A673 (cell line): ENCODE measurements at places on chromosomes 3 and 15. TPM values are rescaled to one million over a fixed set of nuclear protein-coding genes. Genes with fewer than 3 reads are reported as not detected.
A peak's percentile ranks its signal among the peaks of the same experiment; 100 is the strongest.

The ABI3BP gene
- 4.3 and 5.2 TPM in 2 replicates for total RNA-seq

The PPP1R14D gene
- total RNA-seq, result not detected in 2 replicates

The IMPG2 gene
- total RNA-seq, result 0.13 TPM in 2 replicates

The MOBP gene
- total RNA-seq, result 0.19 and 0.22 TPM in 2 replicates

DNA sequence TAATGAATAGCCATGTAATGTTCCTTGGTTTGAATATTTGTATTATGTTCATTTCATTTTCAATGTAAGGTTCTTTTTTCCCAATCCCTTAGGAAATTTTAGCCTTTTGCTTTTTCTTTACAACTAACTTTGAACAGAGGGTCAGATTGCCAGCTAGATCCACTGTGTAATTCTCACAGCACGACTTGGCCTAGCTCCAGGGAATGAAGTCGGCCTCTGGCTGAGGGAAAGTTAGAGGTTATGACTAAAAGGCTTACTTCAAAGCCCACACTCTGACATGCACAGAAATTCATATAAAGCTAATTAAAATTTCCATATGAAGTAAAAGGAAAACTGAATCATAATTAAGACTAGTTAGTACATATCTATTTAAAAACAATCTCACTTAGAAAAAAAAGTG, 38.7 kb downstream of the ROBO1 start:
- H3K4me1 ChIP-seq, result peaks cover 4% of the 10 kb centered on the region
- no peaks in the 10 kb centered on the region for H3K27me3 ChIP-seq
- no peak overlapping the region for H3K4me3 ChIP-seq

DNA sequence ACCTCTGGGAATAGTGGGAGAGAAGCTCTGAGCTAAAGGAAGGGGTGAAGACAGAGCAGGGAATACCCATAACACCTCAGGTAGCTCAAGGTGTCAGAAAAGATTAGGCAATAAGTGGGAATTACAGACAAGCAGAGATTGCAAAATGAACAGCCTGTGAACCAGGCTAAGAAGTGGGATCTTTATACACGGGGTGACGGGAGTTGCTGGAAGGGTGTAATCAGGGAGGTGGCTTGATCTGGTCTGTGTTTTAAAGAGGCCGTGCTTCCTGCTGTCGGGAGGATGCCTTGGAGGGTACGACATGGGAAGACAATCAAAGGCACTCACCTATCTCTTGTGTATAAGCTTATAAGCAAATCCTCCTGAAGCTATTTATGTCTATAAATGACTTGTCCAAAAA, 216.3 kb downstream of the CLSTN2 start:
- H3K36me3 ChIP-seq, result no peaks in the 10 kb centered on the region
- no peak for DNase-seq
- H3K27me3 ChIP-seq, result no peaks in the 10 kb centered on the region
- no peak overlapping the region for H3K4me3 ChIP-seq

DNA sequence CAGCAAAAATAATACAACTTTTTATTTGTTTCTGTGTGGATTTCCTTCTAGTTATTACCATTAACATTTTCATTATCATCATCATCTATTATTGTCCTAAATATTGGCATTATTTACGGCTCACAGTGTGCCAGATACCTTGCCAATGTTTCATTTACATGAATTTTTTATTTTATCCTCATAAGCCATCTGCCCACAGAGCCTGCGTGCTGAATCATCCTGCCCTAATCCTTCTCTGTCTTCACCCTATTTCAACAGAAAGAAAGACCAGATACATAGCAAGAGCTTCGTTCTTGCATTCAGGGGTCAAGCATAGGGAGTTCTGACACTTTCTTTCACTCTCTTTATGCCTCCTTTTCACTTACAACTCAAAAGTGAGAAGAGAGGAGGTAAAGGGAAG, 82.0 kb downstream of the KCNMB2 start:
- DNase-seq, result no peak
- no peaks in the 10 kb centered on the region for H3K36me3 ChIP-seq

- no peak overlapping the region for H3K4me3 ChIP-seq
- peaks cover 60% of the 10 kb centered on the region for H3K36me3 ChIP-seq
- H3K27ac ChIP-seq, result no peak overlapping the region
These were observed 37.9 kb downstream of the CAPN7 start for GRCh38 chr3:15243822-15244482.

- H3K27ac ChIP-seq, result no peak overlapping the region
- no peak for DNase-seq
- H3K4me1 ChIP-seq, result no peaks in the 10 kb centered on the region
These were observed 91.6 kb downstream of the PLD1 start for GRCh38 chr3:171718493-171719185.

DNA sequence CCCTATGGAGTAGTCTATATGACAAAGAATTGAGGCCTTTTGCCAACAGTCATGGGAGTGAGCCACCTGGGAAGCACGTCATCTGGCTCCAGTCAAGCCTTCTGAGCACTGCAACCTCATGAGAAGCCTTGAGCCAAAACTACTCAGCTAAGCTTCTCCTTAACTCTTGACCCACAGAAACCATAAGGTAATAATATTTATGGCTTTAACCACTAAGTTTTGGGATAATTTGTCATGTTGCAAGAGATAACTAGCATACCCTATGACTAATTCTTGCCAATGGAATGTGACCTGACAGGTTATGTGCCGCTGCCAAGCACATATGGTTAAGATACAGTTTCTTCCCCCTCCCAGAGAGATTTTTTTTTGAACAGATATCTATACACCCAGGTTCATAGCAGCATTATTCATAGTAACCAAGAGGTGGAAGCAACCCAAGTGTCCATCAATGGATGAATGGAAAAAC, 11.8 kb upstream of the SLC6A11 start:
- H3K27me3 ChIP-seq, result peaks cover 37% of the 10 kb centered on the region
- H3K4me3 ChIP-seq, result no peak overlapping the region
- no peak overlapping the region for H3K27ac ChIP-seq
- H3K36me3 ChIP-seq, result no peaks in the 10 kb centered on the region
- no peak for DNase-seq

- H3K27me3 ChIP-seq, result no peaks in the 10 kb centered on the region
- H3K36me3 ChIP-seq, result no peaks in the 10 kb centered on the region
- no peaks in the 10 kb centered on the region for H3K4me1 ChIP-seq
- no peak for DNase-seq
- H3K27ac ChIP-seq, result no peak overlapping the region
- no peak overlapping the region for H3K4me3 ChIP-seq
These were observed 1044.2 kb downstream of the AGBL1 start for GRCh38 chr15:87123676-87124382.

DNA sequence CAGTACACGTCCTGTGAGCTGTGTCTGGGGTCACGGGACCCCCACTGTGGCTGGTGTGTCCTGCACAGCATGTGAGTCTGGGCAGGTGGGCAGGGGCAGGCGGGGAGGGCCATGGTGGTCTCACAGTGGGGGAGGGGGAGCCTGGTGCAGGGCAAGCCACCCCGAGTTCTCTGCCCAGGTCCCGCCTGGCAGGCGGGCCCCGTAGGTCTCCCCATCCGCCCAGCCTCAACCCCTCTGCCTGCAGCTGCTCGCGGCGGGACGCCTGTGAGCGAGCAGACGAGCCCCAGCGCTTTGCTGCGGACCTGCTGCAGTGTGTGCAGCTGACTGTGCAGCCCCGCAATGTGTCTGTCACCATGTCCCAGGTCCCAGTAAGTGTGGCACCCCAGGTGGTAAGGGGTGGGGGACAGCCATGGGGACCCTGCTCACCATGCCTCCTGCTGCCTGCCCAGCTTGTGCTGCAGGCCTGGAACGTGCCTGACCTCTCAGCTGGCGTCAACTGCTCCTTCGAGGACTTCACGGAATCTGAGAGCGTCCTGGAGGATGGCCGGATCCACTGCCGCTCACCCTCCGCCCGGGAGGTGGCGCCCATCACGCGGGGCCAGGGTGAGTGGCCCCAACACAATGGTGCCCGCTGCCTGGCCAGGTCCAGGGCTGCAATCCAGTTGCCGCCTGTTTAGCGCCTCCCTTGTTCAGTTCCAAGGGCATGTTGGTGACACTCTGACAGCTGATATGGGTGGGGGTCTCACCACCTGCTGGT, 21.9 kb downstream of the PLXNA1 start:
- no peak for DNase-seq
- no peaks in the 10 kb centered on the region for H3K27me3 ChIP-seq
- H3K36me3 ChIP-seq, result no peaks in the 10 kb centered on the region
- H3K4me3 ChIP-seq, result no peak overlapping the region
- peaks cover 15% of the 10 kb centered on the region for H3K4me1 ChIP-seq
- H3K27ac ChIP-seq, result no peak overlapping the region

DNA sequence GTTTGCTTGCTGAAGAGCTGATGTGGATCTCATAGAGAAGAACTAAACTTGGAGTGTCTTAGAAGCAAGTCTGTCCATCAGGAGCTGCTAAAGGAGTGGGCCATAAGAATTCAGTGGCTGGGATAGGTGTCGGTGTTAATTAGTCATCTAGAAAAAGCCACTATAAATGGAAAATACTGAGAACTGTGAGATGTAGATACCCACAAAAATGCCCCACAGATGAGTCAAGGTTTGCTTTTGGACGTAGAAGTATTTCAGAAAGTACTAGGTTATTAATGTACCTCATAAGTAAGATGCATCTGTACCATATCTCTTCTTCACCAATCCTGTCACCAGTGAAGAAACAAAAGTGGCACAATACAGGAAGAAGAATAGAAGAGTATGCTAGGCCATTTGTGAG, 530.9 kb upstream of the TGFBR2 start:
- no peak for DNase-seq
- H3K4me3 ChIP-seq, result no peak overlapping the region
- no peaks in the 10 kb centered on the region for H3K27me3 ChIP-seq

DNA sequence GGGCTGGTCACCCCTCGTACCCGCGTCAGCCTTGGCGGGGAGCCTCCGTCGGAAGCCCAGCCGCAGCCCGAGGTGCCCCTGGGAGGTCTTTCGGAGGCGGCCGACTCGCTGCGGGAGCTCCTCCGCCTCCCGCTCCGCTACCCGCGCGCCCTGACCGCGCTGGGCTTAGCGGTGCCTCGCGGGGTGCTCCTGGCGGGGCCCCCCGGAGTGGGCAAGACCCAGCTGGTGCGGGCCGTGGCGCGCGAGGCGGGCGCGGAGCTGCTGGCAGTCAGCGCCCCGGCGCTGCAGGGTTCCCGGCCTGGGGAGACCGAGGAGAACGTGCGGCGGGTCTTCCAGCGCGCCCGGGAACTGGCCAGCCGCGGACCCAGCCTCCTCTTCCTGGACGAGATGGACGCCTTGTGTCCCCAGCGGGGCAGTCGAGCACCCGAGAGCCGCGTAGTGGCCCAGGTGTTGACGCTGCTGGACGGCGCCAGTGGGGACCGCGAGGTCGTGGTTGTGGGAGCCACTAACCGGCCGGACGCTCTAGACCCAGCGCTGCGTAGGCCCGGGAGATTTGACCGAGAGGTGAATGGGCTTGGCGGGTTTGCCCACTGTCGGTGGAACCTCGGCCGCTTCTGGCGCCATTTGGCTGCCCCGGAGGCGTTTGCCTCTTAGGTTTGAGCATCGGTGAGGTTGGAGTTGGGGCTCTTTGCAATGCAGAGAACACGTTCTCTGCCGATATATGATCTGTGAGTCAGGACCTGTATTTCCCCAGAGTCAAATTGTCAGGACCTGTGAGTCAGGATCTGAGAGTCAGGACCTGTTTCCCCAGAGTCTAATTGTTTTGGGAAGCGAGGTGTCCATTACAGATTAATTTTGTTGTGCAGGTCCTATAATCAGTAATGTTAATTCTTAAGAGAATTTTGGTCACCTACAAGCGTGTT, 24.9 kb upstream of the GATM start:
- H3K4me3 ChIP-seq, result peak overlapping the region; percentile 95
- peak overlapping the region; percentile 89 for H3K27ac ChIP-seq
- DNase-seq, result peak; percentile 10
- peaks cover 32% of the 10 kb centered on the region for H3K36me3 ChIP-seq

DNA sequence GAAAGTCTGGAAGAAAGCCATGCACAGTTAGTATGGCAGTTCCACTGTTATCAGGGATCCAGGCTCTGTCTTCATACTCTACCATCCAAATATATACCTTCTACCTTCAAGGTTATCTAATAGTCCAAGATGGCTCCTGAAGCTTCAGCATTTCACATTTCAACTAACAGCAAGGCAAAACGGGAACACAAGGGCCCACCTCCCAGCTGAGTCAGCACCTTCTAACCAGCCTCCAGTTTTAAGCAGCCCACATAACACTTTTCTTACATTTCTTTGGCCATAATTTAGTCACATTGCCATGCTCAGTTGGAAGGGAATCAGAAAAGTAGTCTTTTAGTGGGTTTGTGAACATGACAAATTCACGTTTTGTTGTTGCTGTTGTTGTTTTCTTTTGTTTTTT, 15.4 kb upstream of the MSL2 start:
- no peak overlapping the region for H3K27ac ChIP-seq
- H3K4me1 ChIP-seq, result peaks cover 13% of the 10 kb centered on the region
- no peak for DNase-seq
- H3K4me3 ChIP-seq, result no peak overlapping the region
- H3K36me3 ChIP-seq, result no peaks in the 10 kb centered on the region

DNA sequence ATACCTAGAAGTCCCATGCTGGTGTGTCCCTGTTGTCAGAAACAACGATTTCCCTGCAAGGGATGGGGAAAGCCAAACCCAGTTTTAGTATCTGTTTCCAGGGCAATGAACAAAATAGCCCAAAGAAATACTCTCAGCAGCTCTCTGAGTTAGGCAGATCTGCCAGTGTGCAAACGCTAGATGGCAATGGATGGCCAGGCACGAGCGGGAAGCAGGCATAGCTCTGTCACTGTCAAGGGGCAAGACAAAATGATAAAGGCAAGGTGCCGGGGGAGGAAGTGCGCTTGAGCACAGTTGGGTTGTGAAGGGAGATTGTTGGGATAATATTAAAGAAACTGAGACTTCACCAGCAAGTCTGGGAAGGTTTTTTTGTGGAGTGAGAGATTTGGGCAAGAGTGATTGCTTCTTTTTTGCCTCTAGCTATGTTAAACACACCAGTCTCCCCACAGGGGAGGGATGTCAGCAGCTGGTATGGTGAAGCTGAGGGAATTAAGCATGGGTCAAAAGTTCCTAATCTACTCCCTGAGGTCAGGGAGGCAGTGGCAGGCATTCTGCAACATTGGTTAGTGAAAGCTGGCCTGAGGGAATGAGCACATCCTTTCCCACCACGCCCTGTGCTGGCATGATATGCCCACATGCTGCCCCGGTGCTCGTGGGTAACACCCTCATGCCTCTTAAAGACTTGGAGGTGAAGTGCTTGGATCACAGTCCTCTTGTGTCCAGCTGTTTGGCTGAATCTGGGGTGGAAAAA, 117.5 kb downstream of the PDCD6IP start:
- no peak overlapping the region for H3K4me3 ChIP-seq
- peaks cover 65% of the 10 kb centered on the region for H3K4me1 ChIP-seq
- peak; percentile 92 for DNase-seq
- no peaks in the 10 kb centered on the region for H3K36me3 ChIP-seq
- H3K27me3 ChIP-seq, result no peaks in the 10 kb centered on the region
- H3K27ac ChIP-seq, result peak overlapping the region; percentile 97

GRCh38 chr3:59791774-59792308, 742.0 kb upstream of the CFAP20DC start:
- no peaks in the 10 kb centered on the region for H3K27me3 ChIP-seq
- no peaks in the 10 kb centered on the region for H3K4me1 ChIP-seq
- H3K36me3 ChIP-seq, result no peaks in the 10 kb centered on the region
- no peak overlapping the region for H3K4me3 ChIP-seq

DNA sequence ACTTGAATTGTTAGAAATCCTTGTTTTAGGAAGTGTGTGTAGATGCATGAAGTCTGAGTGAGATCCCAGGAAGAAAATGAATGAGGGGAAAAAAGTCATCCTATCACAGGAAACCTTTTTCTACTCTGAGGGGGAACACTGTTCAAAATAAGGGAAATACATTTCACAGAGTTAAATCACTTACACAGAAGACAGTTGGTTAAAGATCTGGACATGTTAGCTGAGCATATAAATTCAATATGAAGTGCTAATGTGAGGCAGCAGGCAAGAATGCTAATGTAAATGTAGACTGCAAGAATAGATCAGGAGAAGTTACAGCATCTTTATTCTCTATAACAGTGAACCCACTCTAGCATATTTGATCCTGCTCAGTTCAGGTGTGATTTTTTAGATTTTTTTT, 2.6 kb downstream of the TBCCD1 start:
- H3K27ac ChIP-seq, result no peak overlapping the region
- H3K4me3 ChIP-seq, result no peak overlapping the region
- DNase-seq, result no peak
- H3K4me1 ChIP-seq, result peaks cover 4% of the 10 kb centered on the region
- H3K36me3 ChIP-seq, result no peaks in the 10 kb centered on the region
- H3K27me3 ChIP-seq, result no peaks in the 10 kb centered on the region
